ENCODE measurements at places on chromosomes 5 and 9.

DNA sequence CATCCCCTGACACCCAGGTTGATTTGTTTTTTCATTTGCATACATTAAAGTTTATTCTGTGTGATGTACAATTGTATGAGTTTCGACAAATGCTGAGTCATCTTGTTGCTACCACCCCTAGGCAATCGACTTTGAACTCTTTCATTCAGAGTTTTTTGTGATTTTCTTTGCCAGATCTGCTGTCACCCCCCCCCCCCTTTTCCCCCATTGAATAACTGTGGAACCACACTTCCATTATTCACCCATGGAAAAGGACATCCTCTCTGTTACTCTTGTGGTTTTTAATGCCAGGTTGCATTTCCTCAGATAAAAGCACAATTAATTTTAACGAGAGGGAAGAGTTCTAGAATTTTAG lies 13.7 kb upstream of the FAM120AOS start:
- DNase-seq = no peak

- no peak for DNase-seq
These were observed 3.4 kb downstream of the EPB41L4B start for GRCh38 chr9:109317311-109317978.

DNA sequence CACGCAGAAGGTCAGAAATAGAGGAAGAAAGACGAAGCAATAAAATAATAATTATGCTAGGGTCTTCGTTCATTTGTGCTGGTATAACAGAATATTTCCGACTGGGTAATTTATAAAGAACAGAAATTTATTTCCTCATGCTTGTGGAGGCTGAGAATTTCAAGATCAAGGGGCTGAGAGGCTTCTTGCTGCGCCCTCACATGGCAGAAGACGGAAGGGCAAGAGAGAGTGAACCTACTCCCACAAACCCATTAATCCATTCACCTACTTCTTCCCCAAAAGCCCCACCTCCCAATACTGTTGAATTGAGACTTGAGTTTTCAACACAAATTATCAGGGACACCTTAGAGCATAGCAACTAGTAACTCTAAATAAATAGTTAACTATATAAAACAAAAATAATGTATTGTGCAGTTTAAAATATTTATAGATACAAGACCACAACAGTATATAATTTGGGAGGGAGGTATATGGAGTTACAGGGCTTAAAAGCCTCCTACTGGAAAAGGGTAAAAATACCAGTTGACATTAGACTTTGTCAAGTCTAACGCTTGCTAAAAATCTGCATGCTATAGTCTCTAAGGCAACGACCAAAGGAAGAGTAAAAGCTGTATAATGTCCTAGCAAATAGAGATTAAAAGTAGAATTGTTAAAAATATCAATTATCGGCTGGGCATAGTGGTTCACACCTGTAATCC lies 40.3 kb upstream of the NAA35 start:
- no peak for DNase-seq

- no peak for DNase-seq
These were observed 67.6 kb downstream of the HMCN2 start for GRCh38 chr9:130333041-130333711.

- DNase-seq = no peak
These were observed 36.3 kb downstream of the SPATA31D1 start for GRCh38 chr9:82024908-82025307.

All from stimulated activated CD8-positive, alpha-beta memory T cell treated with anti-CD3 and anti-CD28 coated beads, Interleukin-15, amount 100 ng/mL, for 24 hours (primary cell).